ENCODE measurements at places on chromosomes 4 and X. TPM values are rescaled to one million over a fixed set of nuclear protein-coding genes. Genes with fewer than 3 reads are reported as not detected.

ATRX gene
- total RNA-seq, result 19.3 TPM

CLGN gene
- 4.2 TPM for total RNA-seq

PRRG1 gene
- total RNA-seq, result 5.7 TPM

GABRG1 gene
- not detected for total RNA-seq

NONO gene
- 303 TPM for total RNA-seq

ANTXR2 gene
- 4.1 TPM for total RNA-seq

RAB9B gene
- total RNA-seq, result 0.03 TPM

UFSP2 gene
- total RNA-seq, result 16.5 TPM

TNIP3 gene
- total RNA-seq, result 0.42 TPM

EMCN gene
- total RNA-seq, result not detected

MAOA gene
- total RNA-seq, result 0.61 TPM

UPF3B gene
- total RNA-seq, result 17.4 TPM

SPP1 gene
- total RNA-seq, result 152 TPM

IL13RA2 gene
- 0.27 TPM for total RNA-seq

XK gene
- total RNA-seq, result 0.31 TPM

MEPE gene
- not detected for total RNA-seq

PCDH19 gene
- 0.02 TPM for total RNA-seq

SSX2B gene
- not detected for total RNA-seq
